ENCODE measurements at places on chromosomes 7 and 10. TPM values are rescaled to one million over a fixed set of nuclear protein-coding genes. Genes with fewer than 3 reads are reported as not detected.
A peak's percentile ranks its signal among the peaks of the same experiment; 100 is the strongest.

GRCh38 chr10:63885156-63885555 lies 364.0 kb downstream of the REEP3 start:
- DNase-seq = no peak

Gene CCDC172
- not detected for total RNA-seq

Gene TRPV5
- not detected for total RNA-seq

Gene BHLHA15
- total RNA-seq = 0.92 TPM

DNA sequence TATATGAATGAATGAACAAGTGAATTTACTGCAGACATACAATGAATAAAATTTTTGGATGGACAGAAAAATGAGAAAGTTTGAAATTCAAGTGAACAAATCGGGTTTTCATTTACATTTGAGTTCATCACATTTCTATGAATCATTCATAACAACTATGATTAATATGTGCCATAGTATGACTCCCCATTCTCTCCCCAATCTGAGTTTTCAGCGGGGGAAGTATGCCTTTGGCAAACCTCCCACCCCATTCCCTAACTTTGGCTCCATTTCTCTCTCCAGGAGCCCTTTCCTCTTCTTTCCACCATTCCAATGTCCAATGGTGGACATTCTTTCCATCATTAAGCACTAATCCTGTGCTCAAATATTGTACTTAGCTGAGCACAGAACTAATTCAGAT lies 96.8 kb upstream of the LSM8 start:
- DNase-seq = no peak

DNA sequence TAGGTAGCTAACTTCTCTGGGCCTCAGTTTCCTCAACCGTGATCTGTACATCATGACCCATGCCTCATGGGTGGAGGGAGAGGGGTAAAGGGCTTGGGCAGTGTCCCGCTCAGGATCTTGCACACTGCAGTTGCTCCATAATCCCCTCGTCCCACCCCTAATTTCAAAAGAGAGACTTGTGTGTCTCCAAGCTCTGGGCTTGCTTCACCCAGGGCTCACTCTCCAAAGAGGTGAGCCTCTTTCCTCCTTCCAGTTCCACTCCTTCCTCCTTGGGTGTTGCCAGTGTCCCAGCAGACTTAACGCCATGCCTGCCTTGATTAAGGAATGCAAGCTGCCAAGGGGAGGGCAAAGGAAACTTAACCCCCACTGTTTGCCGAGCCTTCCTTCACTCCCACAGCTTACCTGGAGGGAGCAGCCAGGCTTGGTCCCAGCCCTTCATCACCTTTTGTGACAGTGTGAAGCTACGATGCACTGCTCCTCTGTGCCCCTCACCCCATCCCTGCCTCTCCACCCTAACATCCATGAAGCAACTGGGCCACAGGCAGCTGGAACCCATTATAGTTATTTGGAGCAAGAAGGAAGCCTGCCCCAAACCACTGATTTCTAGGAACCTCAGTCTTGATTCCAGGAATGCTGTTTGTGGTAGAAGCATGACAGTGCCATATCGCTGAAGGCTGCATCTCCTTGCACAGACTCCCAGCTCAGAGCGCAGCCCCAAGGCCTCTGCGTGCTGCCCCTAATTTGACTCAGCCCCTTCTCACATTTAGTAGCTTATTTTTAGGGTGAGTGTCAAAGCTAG lies 363.3 kb downstream of the TNS3 start:
- no peak for DNase-seq

Gene HMX3
- not detected for total RNA-seq

DNA sequence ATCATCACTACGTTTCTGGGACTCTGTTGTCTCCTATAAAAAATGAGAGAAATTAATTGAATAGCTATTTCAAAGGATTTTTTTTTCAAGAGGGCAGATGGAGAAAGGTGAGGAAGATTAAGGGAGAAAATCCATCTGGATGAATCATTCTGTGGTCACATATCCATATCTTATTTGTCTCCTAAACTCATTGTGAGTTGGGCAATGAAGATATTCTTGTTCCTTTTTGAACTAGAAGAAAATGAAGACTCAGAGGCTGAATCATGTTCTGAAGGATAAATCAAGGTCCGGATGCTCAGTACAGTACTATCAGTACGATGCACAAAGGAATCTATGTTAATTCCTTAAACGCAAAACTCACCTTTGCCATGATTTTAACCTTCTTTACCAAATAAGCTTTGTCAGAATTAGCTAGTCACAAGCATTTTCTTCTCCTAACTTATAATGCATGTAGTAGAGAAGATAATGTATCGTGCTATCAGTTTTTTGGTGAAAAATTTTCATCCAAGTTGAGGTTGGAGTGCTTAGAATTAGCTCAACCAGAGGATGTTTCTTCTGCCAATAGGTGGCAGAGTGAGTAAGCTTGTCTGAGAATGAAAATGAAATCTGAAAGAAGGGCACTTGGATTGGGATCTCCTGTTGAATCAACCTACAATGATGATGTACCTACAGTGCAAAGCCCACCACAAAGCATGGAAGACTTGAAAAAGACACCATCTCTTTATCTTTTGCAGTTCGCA lies 446.9 kb downstream of the KIF20B start:
- no peak for DNase-seq

DNA sequence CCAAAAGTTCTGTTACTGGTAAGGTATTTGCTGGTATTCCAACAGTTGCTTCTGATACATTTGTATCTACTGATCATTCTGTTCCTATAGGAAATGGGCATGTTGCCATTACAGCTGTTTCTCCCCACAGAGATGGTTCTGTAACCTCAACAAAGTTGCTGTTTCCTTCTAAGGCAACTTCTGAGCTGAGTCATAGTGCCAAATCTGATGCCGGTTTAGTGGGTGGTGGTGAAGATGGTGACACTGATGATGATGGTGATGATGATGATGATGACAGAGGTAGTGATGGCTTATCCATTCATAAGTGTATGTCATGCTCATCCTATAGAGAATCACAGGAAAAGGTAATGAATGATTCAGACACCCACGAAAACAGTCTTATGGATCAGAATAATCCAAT lies 131.0 kb downstream of the AASS start:
- DNase-seq = no peak

- no peak for DNase-seq
Measured at GRCh38 chr10:78925800-78926319, 142.9 kb upstream of the ZMIZ1 start.

GRCh38 chr10:13189961-13190360 lies 28.6 kb downstream of the MCM10 start:
- DNase-seq = no peak

Gene SLC29A3
- 6.7 TPM for total RNA-seq

DNA sequence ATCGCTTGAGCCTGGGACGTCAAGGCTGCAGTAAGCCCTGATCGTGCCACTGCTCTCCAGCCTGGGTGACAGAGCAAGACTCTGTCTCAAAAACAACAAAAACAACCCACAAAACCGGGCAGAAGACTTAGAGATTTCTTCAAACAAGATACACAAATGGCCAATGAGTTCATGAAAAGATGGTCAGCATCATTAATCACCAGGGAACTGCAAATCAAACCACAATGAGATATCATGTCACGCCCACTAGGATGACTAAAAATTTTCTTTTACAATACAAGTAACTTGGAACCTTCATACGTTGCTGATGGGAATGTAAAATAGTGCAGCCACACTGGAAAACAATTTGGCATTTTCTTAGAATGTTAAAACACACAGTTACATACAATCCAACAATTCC lies 77.3 kb upstream of the GRID1 start:
- DNase-seq = no peak

DNA sequence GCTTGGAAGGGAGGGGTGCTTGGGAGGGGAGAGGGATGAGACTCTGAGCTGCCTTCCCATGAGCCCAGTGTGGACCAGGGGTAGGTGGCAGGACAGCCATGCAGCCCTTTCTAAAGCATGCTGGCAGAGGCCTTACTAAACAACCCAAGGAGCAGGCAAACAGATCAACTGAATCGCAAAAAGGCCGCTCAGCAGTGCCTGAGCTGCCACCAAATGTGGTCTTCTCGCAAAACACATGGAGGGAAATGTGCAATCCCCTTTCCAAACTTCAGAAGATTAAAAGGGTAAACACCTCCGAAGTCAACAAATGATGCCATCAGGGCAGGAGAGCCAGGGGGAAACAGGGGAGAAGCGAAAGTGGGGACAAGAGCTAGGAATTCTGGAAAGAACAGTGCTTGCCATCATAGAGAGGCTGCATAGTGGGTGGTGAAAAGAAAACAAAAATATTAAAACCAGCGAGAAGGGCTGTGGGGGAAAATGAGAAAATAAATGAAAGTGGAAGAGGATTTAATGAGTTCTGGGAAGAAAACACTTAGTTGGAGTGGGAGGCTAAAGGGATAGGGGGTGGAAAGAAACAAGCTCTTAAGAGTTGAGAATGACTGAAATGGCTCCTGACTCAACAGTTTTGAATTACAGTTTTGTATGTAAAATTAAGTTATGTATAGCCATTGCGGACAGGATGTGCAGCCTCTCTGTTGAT lies 62.2 kb upstream of the ZNF32 start:
- no peak for DNase-seq

GRCh38 chr10:79049931-79050895 lies 18.6 kb upstream of the ZMIZ1 start:
- no peak for DNase-seq

Gene ATP5F1C
- 114 TPM for total RNA-seq

- no peak for DNase-seq
Measured at GRCh38 chr7:93578762-93579161, 4.2 kb upstream of the CALCR start.

GRCh38 chr10:119650062-119650461 lies 1.1 kb upstream of the BAG3 start:
- DNase-seq = no peak

- no peak for DNase-seq
Measured at GRCh38 chr10:117668327-117669008, 125.9 kb downstream of the EMX2 start.

DNA sequence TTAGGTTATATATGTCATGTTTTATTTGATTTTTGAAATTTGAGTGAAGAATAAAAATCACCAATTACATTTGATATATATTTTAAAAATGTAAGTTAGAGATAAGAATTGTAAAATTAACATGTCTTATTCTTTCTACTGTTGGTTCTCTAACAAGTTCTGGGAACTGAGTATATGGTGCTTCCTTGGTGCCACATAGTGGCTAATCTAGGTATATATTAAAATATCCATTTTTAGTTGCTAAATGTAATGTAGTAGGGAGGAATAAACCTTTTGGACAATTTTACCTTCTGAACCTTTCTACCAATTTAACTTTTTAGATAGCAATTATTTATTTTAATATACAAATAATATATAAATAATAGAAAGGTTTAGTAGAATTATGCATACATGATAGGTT lies 17.5 kb downstream of the CFAP69 start:
- DNase-seq = peak; percentile 14

DNA sequence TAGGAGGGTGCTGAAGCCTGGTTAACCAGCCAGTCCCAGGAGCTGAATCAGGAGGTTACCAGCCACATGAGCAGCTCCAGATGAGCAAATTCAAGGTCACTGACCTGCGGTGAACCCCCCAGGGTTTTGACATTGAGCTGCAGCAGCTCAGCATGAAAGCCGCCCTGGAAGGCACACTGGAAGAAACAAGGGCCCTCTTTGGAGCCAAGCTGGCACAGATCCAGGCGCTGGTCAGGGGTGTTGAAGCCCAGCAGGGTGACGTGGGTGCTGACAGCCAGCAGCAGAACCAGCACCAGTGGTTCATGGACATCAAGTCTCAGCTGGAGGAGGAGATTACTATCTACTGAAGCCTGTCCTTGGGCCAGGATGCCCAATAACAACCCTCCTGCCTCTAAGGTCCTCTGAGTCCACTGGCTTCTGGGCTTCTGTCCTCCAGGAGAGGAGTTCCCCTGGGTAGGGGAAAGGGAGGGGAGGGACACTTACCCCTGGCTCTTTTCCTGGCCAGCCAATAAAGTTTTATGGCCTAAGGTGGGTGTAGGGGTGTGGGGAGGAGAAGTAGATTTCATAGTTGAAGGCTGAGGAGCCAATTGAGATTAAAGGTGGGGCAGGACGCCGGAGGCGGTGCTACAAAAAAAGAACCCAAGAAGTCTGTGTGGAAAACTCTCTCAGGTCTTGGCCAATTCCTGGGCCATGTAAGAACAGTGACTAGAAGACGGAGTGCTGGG lies 29.4 kb upstream of the ATOH7 start:
- no peak for DNase-seq

GRCh38 chr10:15335508-15335907 lies 35.6 kb downstream of the FAM171A1 start:
- no peak for DNase-seq

Gene ZNF853
- total RNA-seq = 6.3 TPM

Gene PANK1
- 1.8 TPM for total RNA-seq

- DNase-seq = no peak
Measured at GRCh38 chr10:60130130-60130579, 223.8 kb upstream of the CCDC6 start.

Gene PIP4K2A
- total RNA-seq = 103 TPM

- no peak for DNase-seq
Measured at GRCh38 chr10:77463967-77464745, 173.5 kb downstream of the KCNMA1 start.

GRCh38 chr10:62050893-62051433 lies 149.5 kb downstream of the ARID5B start:
- peak; percentile 82 for DNase-seq

DNA sequence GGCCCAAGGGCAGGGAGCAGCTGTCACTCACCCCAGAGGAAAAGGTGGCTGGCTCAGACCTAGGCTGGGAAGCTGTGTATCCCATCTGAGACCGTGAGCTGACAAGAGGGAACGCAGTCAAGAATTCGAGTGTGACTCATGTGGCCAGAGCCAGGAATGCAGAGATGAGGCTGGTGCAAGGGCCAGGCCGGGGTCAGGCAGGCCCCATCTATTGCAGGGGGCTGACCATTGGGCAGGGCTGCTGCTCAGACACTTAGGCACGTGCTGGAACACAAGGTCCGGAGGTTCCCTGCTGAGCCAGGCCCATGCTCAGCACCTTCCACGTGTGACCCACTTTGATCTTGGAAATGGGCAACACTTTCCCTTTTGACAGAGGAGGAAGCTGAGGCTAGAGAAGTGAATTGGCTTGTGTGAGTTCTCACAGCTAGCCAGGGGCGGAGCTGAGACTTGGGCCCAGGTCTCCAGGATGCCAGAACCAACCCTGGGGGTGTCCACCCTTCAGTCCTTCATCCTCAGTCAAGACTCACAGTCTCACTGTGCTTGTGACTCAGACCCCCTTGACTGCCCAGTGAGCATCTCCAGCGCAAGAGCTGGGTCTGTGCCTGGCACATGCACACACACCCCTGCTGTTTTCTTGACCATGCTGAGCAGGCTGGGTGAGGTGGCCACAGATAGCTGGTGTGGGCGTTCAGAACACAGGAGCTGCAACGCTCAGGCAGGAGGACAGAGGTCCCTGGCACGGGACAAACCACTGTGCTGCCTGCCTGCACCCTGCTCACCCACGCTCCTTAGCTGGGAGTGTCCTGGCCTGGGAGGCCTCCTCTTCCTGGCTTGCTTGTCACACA lies 47.6 kb upstream of the PPIF start:
- no peak for DNase-seq

Gene TUBAL3
- not detected for total RNA-seq

GRCh38 chr10:11424456-11425295 lies 186.8 kb downstream of the USP6NL start:
- DNase-seq = peak; percentile 28
